ENCODE measurements at places on chromosomes 1 and 21.
A peak's percentile ranks its signal among the peaks of the same experiment; 100 is the strongest.

DNA sequence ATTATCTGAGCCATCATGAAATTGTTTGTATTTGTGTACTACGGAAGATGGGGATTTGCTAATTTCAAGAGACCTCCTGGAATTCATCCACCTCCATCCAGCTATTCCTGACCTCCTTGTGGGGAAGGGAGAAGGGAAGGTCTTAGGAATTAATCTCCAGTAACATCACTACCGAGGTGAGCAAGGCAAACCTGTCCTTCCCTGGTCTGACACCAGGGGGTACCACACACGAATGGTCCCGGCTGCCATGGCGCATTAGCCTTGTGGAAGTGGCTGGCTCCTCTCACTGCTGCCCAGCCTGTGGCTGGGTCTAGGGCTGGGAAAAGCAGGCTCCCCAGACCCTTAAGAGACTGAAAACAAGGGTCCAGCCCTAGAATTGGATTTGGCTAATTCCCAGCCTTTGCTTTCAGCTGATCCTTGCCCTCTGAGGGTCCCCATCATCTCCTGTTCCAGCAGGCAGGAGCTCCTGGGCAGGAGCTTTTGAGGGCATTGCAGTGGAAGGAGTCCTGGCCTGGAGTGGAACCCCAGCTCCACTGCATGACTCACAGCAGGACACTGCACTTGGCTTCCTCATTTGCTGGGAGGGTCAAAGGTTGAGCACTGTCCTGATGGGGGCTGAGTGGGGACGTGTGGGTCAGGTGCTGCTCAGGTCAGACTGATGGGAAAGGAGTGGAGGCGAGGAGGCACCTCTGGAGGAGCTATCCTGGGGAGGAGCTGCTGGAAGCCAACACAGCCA lies 34.8 kb downstream of the RIMS3 start:
- no peak for DNase-seq

- no peak for DNase-seq
These were observed 5.0 kb upstream of the MEAF6 start for GRCh38 chr1:37519613-37520012.

GRCh38 chr1:118483245-118484006 lies 298.4 kb upstream of the SPAG17 start:
- DNase-seq = no peak

DNA sequence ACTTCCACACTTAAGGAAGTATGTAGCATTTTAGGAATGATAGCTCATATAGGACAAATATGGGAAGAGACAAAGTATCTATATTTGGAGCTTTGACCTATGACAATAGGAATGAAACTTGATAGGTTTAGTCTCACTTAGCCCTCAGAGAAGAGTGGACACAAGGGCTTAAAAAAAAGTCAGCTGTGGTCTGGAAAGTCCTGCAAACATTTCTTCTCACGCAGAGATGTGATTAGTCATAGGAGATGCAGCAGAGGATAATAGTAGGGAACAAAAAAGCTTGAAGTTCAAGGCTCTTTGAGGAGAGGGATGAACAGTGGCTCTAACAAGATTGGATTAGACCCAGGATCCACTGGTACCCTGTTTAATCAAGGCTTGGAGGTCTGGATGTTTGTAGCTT lies 14.8 kb upstream of the RNF220 start:
- DNase-seq = no peak

DNA sequence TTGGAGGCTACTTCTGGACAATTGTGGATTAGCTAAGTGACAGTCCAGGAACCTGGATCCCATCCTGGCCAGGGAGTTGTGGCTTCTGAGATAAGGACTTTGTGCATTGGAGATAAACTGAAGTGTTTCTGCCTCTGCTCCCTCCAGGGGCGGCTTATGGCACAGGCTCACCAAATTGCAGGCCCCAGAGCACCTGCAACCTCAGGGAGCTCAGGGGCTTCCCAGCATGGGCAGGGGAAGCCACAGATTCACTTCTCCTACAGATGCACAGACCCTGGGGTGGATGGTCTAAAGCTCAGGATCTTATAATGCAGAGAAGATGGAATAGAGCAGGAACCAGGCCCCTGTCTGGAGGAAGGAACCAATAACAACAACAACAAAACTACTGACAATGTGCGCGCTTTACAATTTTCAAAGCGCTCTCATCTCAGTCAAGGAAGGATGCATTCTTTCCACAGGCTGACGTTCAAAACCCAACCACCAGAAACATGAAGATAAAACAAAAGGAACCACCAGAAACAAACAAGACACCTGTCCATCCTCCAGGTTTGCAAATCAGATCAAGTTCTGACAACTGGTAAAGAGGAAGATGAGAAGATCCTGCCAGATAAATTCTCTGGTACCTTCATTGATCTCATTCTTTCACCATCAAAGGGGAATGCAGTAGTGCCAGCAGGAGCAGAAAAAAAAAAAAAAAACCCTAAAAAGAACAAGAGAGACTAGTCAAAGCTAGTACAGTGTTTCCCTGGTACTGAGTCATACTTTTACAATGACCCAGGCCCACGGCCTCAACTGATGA lies 121.0 kb upstream of the IRF2BP2 start:
- no peak for DNase-seq

- no peak for DNase-seq
These were observed 3.8 kb downstream of the STMN1 start for GRCh38 chr1:25902462-25902861.

GRCh38 chr1:151773702-151774101 lies 10.4 kb upstream of the MRPL9 start:
- DNase-seq = no peak

- no peak for DNase-seq
These were observed 172.5 kb downstream of the CTH start for GRCh38 chr1:70583522-70583921.

DNA sequence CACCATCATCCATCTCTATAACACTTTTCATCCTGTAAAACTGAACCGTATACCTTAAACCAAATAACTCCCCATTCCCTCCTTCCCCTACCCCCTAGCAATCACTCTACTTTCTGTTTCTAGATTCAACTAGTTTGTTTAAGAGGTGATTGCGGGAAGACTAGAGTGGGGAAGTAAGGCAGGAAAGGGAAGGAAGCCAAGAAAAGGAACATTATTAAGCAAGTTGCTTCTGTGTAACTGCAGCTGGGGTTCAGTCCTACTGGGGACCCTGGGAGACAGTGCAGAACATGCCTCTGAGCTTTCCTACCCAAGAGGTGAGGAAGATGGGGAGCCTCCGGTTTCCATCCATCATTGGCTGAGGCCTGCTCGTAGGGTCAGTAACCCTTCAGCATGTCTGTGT lies 28.9 kb upstream of the H3-3A start:
- no peak for DNase-seq

GRCh38 chr1:2506901-2507565 lies 19.4 kb downstream of the PANK4 start:
- DNase-seq = no peak

- no peak for DNase-seq
These were observed 295.5 kb upstream of the RUNX1 start for GRCh38 chr21:35344582-35344981.

DNA sequence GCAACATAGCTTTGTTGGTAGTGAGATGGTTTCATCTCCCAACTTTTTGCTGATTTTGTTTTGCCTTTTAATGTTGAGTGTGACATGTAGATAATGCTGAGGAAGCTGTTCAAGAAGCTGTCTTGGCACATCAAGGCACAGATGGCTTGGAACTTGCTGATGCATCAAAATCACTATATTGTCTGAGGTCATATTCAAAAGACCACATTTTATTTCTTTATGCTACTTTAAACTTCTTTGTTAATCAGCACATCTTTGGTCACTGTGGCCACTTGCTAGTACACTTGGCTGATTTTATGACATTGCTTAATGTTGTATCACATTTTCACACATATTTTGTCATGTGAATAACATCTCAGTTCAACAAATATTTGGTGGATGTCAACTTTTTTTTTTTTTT lies 87.1 kb upstream of the BCL10 start:
- no peak for DNase-seq

- peak; percentile 11 for DNase-seq
These were observed 89.8 kb downstream of the KIF14 start for GRCh38 chr1:200530623-200531261.

DNA sequence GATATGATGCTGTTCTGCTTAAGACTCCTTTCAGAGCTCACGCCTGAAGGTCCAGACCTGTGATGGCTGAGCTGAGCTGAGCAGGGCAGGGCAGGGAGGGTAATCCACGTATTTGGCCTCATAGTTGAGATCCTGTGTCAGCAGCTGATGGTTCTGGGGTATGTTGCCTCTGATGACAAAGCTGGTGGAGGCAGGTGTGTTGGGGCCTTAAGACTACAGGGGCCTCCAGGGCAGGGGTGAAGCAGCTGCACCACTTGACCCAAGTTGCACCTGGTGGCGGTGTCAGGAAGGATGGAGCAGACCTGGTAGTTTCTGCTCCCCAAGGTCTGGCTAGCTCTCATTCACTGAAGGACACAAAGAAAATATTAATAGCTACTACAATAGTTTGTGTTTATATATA lies 57.0 kb downstream of the FCRL5 start:
- no peak for DNase-seq

GRCh38 chr1:36369061-36369861 lies 16.5 kb downstream of the STK40 start:
- DNase-seq = peak; percentile 77

DNA sequence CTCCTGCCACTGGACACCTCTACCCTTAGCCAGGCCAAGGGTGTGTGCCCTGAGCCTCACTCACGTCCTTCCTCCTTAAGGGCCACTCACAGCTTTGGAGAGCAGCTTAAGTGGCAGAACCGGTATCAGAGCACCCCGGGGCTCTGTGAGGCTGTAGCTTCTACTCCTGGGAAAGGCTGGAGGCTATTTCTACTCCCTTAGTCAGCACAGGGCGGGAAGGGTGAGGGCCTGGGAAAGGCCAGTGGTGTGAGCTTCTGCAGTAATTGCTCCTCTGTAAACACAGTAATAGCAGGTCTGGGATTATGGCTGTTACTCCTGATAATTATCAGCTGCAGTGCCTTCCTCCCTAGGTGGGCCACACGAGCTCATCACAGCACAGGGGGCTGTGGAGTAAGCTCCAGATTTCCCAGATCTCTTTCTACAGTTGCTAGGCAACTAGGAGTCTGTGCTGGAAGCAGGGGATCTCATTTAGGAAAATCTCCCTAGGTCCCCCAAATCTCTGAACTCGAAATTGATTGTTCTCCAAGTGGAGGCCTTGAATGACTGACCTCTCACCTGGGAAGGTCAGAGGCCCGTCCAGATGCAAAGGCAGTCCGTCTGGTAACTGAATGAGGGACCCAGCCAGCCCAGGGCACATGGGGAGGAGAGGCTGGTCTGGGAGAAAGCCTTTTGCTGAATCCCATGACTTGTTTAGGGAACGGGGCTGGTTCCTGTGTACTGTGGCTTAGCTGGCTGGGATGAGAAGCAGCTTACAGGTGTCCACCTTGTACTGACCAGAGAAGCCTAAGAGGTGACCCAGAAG lies 29.3 kb downstream of the IER5 start:
- no peak for DNase-seq

- DNase-seq = peak; percentile 61
These were observed 610 bp upstream of the HES4 start for GRCh38 chr1:1000357-1001056.

- DNase-seq = no peak
These were observed 183.8 kb downstream of the DISC1 start for GRCh38 chr1:231810415-231810814.

DNA sequence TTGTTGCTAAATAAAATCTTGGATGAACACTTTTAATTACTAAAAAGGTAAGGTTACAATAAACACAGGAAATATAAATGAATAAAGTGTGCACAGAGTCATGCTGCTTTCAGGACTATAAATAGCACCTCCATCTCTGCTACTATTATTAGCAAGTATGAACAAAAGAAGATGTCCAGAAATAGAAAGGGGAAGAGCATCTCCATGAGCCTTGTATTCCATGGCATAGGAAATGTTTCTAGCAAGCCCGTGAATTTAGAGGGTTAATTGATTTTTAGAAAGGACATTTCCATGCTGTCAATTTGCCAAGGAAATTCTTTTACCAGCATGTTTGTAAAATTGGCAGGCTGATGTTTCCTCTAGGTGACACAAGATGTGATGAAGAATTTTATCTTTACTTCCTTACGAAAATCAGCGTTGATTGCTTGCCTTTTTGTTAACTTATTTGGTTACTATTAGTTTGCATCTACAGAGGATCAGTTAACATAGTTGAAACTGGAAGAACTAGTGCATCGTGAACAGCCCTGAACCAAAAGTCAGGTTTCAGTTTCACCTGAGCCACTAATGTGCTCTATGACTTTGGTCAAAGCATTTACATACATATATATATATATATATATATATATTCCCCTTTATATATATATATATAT lies 45.3 kb downstream of the NR5A2 start:
- DNase-seq = no peak

GRCh38 chr1:8733484-8733883 lies 84.0 kb downstream of the RERE start:
- no peak for DNase-seq

DNA sequence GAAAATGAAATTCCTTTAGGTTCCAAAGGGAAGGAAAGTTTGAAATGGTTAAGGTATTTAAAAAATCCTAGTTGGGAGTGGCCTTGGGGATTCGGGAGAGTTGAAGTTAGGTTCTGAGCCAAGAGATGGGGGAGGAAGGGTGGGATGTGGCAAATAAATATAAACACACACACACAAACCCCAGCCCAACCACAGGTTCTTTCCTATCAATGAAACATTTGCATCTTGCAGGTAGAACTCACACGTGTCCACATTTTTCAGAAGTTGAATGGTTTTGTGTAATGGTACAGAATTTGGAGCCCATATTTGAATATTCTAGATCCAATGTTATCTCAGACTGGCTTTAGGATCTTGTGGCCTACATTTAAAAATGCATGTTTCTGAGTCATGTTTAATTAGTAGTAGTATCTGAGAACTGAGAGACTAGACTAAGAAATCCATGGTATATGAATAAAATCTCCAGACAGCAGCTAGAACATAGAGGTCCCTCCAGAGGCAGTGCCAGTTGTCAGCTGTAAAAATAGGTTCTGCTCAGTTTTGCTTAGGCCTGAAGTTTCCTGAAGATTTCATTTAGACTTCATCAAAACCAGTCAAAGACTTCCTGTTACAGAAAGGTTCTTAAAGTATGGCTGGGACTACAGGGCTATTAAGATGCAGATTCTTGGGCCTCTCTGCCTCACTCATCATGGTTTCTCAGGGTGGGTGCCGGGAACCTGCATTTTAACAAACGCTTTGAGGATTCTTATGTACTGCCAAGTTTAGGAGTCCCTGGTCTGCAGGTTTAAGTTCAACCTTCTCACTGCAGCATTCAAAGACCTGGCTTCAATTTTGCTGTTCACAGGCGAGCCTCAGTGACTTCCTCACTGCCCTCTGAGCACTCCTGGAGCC lies 21.3 kb downstream of the RUNX1 start:
- DNase-seq = no peak

DNA sequence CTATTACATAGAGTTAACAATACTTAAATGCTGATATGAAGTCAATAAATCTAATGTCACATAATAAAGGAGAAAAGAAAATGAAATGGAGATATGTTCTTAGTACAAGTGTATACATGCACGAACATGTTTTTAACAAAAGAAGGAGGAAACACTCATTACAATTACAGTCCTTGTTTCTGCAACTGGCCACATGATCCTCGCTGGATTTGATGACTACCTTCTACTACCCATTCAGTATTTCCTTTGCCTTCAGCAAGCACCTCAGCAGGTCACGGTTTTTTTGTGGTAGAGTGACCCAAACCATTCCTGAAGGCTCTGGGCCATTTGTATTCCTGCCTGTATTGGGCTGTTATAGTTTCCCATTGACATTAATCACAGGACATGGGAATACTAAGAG lies 172.8 kb upstream of the CXADR start:
- no peak for DNase-seq
